ENCODE measurements at places on chromosomes 5 and 9.
A peak's percentile ranks its signal among the peaks of the same experiment; 100 is the strongest.

DNA sequence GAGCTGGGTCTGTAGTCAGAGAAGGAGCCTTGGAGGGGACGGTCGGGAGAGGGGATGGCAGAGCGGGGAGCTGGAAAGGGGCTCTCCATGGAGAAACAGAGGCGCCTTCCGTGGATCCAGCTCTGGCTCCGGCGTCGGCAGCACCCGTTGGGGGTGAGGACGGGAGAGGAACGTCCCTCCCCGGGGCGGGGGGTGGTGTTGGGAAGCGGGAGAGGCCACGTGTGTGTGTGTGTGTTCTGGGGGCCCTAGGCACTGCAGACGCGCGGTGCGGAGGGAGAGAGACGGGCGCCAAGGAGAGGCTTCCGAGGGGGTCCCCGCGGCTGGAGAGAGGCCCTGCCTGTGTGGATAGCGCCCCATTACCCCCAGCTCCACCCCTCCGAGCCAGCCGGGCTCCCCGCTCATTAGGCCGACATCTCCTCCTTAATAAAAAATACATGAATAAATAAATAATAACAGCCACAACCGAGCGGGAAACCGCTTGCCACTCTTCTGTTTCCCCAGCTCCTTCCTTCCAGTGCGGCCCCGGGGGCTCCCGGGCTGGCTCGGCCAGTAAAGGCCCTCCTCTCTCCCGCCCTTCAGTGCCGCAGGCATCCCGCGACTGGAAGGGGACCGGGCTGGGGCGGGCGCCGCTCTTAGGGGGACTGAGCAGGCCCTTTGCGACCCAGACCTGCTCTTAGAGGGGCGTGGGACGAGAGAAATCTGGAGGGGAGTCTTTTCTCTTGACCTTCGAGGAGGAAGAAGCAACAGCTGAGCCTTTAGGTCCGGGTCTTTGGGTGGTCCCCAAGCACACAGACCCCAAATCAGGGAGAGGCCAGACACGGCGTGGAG lies 71.3 kb upstream of the ARAP3 start:
- DNase-seq: no peak

DNA sequence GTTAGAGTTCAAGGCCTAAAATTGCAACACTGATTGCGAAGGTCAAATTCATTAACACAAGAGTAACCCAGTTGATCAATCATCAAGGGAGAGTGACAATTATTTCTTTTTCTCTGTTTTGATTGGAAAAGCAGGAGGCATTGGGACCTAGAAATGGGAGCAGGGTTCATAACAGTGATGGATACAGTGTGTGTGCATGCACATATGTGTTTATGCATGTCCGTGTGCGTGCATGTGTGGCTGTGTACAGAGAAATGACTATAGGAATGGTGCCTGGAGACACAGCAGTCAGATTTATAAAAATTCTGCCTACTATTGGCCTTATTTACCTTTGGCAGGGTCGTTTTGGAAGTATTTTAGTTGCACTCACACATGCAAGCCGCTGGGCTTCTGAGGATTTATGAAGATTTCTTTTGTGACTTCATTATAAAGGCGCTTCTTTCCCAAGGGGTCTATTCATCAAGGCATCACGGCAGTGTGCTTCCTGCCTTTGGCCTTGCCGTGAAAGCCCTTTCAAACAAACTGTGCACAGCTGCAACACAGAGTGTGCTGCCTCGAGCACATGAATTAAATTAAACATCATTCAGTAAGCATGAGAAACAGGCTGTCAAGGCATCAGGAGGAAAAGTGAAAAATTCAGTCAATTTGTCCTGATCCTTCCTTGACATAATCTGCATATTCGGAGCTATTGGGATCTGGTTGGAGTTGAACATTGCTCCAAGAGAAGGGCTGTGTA lies 122.8 kb upstream of the PUM3 start:
- no peak for DNase-seq

GRCh38 chr5:68418201-68418600 lies 202.6 kb downstream of the PIK3R1 start:
- no peak for DNase-seq

GRCh38 chr9:96009690-96010472 lies 134.4 kb downstream of the ERCC6L2 start:
- peak; percentile 75 for DNase-seq

- no peak for DNase-seq
These were observed 27.1 kb upstream of the SEMA4D start for GRCh38 chr9:89524963-89525362.

Data from natural killer cell (primary cell).